ENCODE measurements at places on chromosomes 12 and 14.
A peak's percentile ranks its signal among the peaks of the same experiment; 100 is the strongest.

DNA sequence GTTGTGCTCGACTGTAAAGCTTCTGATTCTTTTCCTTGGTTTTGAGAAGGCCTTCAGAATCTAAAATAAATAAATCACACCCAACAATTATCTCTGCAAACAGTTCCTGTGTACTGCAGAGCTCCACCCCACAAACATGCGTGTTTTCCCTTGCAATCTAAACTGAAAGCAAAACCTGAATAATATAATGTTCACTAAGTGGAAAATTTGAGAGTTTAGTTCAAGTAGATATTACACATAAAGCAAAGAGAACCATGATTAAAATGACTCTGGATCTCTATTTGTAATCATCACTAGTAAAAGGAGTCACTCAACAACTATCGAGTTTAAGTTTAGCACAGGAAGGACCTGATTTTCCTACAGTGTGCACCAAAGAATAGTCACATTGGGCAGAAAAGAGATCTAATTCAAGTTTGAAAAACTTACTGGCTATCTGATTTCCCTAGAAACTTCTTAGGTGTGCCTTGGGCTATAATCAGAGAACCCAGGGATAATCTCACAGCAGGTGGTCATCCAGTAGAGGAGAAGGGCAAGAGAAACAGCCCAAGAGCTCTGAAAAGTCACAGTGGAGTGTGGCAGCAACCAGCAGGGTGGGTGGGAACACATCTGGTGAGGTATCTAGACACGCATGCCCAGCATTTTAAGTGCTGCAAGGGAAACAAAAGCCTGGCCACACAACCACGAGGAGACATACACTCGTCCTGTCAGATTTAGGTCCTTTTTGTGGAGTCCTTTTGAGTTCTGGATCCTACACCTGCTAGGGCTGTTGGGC is 25.4 kb downstream of the ATG14 start:
- DNase-seq: no peak

DNA sequence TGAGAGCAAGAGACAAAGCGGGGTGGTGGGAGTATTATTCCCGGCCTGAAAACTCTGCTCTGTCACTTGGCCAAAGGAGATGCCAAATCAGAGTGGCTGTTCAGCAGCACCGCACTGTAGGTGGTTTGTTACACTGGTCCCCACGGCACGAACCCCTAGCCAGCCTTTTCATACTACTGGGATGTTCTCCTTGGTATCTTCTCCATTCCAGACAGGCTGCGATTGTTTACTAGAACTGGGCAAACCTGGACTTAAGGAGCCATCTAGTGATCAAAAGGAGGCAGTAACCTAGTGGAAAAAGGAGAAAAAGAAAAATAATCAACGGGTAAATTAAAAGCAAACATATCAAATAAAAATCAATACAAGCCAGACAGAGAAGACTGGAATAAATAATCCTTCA is 58.9 kb upstream of the TMTC2 start:
- DNase-seq: peak; percentile 24

DNA sequence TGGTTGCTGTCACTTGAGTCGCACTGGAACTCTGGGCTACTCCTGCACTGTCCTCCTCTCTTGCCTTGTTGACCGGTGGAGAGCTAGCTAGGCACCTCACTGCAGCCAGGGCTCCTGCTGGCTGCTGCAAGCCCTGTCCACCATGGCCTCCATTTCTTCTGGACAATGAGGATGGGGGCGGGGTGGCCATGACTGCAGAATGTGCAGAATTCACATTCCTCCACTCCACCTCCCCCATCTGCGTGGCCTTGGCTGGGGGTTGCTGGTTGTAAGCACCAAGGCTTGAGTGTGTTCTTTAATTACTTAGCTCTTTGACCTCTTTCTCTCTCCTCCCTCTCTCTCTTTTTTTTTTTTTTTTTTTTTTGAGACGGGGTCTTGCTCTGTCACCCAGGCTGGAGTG is 248.5 kb downstream of the PCNX1 start:
- no peak for DNase-seq

- DNase-seq: no peak
Observed at GRCh38 chr12:65497660-65498059, 219.2 kb downstream of the MSRB3 start.

GRCh38 chr12:49635036-49635435 is 11.7 kb downstream of the PRPF40B start:
- no peak for DNase-seq

DNA sequence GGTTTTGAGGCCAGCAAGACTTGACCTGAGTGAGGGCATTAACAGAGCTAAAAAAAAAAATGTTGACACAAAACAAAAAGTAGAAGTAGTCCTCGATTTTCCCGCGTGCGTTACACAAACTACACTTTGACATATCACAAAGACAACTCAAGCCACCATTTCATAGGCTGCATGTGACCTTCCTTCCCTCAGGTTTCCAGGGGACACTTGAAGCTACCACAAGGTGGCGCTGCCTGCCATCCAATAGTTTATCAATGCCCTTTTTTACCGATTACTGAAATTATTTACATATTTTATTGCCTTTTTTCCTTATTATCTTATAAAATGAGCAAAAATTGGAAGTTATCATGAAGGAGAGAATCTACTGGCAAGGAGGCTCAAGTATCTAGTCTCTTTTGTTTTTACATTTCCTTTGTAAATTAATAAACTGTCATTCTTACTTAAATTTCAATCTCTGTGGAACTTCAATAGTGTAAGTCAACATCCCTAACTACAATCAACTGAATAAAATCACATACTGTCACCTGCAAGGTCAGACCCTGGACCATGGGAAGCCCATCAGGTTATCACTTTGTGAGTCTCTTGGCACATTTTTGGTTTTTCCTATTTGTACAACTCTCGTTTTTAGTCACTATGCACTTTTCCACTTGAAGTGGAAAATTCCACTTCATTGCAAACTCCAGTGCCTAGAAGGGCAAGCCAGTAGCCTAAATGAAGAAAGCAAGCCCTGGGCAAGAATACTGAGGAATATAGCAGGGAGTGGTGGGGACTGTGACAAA is 84.6 kb upstream of the CPSF6 start:
- no peak for DNase-seq

GRCh38 chr12:6312529-6313325 is 2.2 kb downstream of the PLEKHG6 start:
- DNase-seq: peak; percentile 67

- DNase-seq: no peak
Observed at GRCh38 chr14:24149302-24149969, 2.1 kb downstream of the RNF31 start.

DNA sequence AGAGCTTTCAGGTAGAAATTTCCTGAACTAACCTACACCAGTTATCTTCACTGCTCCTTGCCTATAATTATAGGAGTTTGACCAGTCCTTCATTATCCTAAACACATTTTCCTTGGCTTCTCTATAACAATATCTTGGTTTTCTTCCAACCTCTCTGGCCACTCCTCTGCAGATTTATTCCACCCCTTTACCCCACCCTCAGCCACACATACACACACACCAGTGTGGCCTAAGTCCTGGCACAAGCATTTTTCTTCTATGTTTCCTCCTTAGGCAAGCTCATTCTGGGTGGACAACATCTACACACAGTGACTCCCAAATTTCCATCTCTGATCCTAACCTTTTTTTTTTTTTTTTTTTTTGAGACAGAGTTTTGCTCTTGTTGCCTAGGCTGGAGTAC is 25.1 kb downstream of the CDK17 start:
- no peak for DNase-seq

- DNase-seq: no peak
Observed at GRCh38 chr14:47466916-47467315, 208.5 kb downstream of the MDGA2 start.
